ENCODE measurements at places on chromosomes 2 and 18.

DNA sequence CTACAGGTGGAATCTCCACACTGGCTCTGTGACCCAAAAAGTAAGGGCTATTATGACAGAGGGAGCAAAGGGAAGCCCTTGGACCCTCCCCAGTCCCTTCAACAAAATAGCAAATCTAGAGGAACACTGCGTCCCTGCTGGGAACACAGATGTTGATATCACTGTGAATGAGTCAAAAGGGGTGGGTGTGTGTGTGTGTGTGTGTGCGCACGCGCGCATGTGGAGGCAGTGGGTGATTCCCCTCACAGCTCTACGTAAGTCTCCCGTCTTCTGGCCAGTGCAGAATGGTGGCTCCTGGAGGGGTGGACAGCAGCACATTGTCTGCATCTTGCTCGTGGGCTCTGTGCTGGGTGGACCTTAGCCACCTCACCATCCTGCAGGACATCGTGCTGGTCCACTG is 7.8 kb upstream of the C2orf72 start:
- no peak for DNase-seq

GRCh38 chr18:6605115-6605869 is 124.2 kb upstream of the ARHGAP28 start:
- no peak for DNase-seq

- DNase-seq = no peak
Observed at GRCh38 chr18:49304751-49305150, 155.7 kb downstream of the DYM start.

DNA sequence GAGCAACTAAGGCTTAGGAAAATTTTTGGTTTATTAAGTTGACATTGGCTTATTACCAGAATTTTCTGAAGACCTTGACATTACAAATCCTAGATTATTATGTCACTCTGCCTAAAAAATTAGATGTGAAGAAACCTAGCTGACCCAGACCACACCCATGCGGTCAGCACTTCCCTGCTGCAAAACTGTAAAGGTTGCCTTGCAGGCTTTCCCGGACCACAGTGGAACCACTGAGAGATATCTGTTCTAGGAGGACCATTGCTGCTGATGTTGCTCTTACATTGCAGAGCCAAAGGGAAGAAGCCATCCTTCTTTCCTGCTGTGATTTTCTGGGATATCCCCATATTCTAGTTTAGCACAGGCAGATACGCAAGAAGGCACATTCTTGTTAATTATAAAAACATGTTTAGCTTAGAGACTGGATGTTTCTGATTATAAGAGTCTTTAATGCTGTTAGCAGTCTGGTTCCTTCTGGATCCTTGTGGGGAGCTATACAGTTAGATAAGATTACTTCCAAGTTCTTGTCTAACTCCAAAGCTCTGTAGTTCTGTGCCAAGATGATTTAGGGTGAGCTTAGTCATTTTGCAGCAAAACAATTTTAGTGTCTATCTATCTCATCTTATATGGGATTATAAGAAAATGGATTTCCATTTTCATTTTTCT is 70.2 kb downstream of the AOX1 start:
- DNase-seq = no peak

GRCh38 chr2:86368161-86368824 is 30.9 kb upstream of the REEP1 start:
- peak; percentile 18 for DNase-seq

- peak; percentile 5 for DNase-seq
Observed at GRCh38 chr2:196337208-196337953, 166.0 kb upstream of the STK17B start.

- DNase-seq = no peak
Observed at GRCh38 chr2:780581-780980, 103.4 kb upstream of the TMEM18 start.

DNA sequence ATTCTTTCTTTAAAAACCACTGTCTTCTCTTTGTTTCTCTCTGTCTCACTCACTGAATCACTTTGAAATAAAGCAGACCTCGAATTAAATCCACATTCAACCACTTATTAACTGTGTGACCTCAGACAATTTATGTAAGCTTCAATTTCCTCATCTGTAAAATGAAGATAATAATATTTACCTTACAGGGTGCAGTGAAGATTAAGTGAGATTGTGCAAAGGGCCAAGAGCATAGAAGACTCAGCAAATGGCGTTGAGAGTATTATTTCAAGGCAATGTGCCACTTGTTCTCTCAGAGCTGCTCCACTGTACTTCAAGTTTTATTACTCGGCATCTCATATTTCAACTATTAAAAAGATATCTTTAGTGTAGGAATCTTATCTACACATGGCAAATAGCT is 454.2 kb upstream of the HNRNPA3 start:
- DNase-seq = no peak

DNA sequence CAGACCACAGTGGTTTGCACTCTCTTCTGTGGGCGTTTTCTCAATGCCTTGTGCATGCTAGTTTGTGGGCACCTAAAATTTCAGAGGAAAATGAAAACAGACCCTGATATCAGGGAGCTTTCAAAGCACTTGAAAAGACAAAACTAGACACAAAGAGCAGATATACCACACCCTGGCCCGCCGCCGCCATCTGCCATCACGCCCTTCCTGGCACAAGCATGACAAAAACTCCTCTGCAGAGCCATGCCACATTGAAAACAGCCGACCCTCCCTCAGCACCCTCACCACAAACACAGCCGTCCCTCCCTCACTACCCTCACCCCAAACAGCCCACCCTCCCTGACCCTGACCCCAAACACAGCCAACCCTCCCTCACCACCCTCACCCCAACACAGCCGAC is 84.8 kb upstream of the RAB6C start:
- no peak for DNase-seq

- DNase-seq = no peak
Observed at GRCh38 chr2:147542351-147542750, 302.5 kb upstream of the ACVR2A start.

DNA sequence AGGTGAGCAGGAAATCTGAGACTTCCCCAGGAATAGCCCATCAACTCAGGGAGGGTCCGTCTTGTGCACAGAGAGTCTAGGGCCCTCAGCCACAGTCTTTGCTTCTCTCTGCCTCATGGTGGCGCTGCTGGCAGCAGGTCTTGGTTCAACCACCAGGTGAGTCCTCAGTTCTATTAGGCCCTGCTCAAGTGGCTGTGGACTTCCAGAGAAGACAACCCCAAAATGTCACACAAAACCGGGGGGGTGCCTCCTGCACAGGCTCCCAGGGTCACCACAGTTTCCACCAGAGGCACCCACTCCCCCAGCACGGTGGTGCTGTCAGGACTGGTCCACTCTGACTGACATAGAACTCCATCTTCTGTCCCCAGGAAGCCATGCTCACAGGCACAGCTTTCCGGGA is 2.4 kb upstream of the CHRNG start:
- DNase-seq = no peak

- DNase-seq = no peak
Observed at GRCh38 chr2:234496055-234496834, 636 bp downstream of the ARL4C start.

All from activated CD4-positive, alpha-beta T cell treated with anti-CD3 and anti-CD28 coated beads for 24 hours (primary cell).